ENCODE measurements at places on chromosomes 2 and 18.

GRCh38 chr2:18047896-18048657 is 169.6 kb downstream of the KCNS3 start:
- no peak for DNase-seq

- no peak for DNase-seq
These were observed 114.3 kb upstream of the ARL4C start for GRCh38 chr2:234611209-234611608.

- no peak for DNase-seq
These were observed 39.5 kb upstream of the CREG2 start for GRCh38 chr2:101426822-101427221.

DNA sequence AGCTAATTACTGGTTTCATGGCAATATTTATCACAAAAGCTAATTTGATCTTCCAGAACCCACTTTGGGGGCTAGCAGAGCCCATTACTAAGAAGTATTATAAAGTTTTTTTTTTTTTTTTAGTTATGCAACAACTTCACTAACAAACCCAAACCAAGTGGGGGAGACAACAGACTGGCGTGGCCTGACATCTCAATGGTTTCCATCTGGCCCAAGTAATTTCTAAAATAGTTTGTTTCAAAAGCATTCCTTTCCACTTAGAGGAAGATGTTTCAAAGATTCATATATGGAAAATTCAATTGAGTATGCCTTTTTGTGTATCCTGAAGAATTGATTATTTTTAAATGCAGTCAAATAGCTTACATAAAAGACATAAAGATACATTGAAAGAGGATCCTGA is 367.1 kb downstream of the HRH4 start:
- no peak for DNase-seq

DNA sequence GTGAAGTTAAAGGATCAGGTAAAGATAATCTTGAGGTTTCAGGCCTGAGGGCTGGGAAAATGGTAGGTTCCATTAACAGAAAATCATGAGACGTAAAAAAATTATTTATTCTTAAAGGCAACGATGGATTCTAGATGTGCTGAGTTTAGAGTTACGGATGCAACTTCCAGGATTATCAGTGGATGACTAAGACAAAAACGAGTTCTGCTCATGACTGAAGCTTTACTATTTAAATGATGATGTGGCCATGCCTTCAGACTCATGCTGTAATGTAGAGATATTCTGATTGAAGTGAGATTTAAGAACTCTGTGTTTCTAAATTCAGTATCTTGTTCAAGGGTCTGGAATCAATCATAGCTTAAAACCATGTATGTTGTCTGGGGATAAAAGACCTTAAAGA is 5.0 kb downstream of the TMEM237 start:
- DNase-seq = no peak

DNA sequence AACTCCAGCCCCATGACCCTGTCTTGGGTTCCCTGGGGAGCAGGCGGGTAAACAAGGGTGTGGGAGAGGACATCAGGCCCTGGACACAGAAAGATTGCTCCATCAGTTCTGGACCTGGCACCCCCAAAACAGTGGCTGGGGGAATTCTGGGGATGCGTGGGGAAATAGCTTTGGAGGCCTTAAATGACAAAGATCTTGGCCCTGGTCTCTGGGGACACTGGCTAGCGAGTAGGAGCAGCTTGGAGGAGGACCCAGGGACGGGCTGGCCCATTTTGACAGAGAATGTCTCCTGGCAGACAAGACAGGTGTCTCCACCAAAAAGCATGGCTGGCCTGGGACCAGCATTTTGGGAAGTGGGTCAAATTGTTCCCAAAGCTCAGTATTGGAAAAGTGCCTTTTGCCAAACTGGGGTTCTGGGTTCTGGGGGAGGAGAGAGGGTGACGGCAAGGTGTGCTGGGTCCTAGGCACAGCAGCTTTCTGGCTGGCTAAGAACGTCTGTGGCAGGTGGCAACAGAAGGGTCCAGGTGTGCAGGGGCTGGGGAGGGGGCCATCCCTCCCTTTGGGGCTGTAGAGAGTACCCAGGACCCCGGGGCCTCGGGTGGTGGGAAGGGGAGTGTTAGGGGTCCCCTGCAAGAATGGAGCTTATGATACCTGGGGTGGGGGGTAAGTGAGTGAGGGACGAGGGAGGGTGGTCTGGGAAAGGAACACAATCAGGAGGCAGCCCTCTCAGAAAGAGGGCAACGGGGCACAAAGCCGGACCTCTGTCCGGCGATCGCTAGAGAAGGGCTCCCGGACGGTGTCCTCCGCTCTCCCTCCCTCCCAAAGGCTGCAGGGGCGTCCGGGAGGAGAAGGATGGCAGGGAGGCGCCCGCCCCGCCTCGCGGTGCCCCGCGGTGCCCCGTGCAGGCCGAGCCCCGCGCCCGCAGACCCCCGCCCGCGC is 556 bp downstream of the CYRIA start:
- DNase-seq = no peak

DNA sequence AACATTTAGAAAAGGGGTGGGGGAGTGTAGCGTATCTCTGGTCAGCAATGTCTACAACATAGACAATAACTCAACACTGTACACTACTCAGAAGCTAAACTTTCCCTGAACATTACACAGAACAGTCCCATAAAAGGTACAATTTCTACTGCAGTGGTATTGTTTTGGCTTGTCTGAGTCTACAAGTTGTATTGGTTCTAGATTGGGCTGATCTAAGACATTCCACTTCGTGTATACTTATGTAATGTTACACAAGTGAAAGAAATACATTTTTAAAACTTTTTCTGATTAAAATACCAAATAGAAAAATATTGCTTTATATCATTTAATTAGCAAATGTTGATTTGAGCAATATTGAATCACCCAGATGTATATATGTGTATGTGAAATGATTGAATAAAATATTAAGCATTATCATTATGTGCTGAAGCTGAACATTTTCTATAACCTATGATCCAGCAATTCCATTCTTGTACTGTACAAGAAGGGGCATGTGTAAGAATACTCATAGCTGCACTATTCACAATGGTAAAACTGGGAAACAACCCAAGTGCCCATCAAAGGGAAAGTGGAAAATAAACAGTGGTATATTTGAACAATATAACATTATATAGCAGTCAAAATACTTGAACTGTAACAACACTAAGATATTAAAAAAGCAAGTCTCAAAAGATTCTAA is 52.4 kb downstream of the VSNL1 start:
- no peak for DNase-seq

GRCh38 chr2:212013626-212014025 is 525.0 kb downstream of the ERBB4 start:
- DNase-seq = no peak

DNA sequence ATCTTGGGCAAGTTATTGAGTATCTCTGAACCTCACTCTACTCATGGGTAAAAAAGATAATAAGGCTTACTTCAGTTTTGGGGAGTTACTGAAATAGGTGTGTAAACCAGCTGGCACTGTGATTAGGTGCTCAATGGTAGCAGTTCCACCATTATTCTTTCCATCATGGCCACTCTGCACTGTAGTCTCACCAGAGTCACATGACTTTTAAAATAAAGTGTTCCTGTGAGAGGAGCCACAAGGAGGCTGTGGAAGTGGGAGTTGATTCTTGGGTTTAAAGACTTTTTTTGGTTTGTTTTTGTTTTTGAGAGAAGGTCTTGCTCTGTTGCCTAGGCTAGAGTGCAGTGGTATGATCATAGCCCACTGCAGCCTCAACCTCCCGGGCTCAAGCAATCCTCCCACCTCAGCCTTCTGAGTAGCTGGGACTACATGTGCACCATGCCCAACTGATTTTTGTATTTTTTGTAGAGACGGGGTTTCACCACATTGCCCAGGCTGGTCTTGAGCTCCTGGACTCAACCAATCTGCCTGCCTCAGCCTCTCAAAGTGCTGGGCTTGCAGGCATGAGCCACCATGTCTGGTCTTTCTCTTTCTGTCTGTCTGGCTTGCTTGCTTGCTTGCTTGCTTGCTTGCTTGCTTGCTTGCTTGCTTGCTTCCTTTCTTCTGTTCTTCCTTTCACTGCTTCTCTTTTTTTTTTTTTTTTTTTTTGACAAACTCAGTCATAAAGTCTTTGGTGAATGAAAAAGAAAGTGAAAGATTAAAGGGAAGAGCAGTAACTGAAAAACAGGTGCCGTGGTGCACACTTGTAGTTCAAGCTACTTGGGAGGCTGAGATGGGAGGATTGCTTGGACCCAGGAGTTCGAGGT is 21.2 kb upstream of the ACVR1 start:
- DNase-seq = no peak

- DNase-seq = no peak
These were observed 266.1 kb upstream of the CYP26B1 start for GRCh38 chr2:72413716-72414115.

DNA sequence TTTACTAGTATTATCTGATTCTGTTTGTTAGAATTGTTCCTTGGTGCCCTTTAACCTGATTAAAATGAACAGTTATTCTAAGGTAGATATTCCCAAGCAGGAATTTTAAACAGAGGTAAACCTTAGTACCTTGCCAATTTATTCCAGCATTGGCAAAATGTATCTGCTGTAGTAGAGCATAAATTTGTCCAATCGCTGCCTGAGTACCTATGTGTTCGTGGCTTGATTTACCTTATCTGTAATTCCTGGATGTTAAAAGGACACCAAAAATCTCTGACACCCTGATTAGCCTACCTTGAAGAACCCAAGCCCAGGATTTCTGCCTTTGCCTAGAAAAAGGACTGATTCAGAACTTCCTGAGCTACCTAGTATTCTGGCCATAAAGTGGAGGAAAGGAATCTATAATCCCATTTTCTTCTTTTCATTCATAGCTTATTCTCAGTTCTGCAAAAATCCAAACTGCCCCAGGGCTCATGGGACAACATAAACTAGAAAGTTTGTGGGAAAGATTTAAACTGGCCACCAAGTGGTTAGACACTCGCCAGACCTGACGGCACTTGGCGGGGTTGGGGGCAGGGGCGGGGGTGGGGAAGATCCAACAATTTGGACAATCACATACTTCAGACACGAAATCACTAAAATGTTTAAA is 16.2 kb upstream of the ZCCHC2 start:
- DNase-seq = no peak

DNA sequence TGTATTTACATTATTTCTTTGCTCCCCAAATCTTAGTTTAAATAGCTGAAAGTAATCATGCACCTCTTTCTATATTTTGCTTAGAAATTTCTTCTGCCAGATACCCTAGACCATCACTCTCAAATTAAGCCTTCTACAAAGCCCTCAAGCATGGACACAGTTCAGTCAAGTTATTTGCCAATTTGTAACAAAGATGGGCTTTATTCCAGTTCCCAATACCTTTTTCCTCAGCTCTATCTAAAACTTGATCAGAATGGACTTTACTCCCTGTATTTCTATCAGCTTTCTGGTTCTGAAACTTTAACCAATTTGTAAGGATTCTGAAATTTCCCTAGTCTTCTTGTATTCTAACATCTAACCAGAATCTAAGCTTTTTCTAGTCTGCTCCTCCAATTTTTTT is 56.6 kb downstream of the SYT4 start:
- DNase-seq = no peak

DNA sequence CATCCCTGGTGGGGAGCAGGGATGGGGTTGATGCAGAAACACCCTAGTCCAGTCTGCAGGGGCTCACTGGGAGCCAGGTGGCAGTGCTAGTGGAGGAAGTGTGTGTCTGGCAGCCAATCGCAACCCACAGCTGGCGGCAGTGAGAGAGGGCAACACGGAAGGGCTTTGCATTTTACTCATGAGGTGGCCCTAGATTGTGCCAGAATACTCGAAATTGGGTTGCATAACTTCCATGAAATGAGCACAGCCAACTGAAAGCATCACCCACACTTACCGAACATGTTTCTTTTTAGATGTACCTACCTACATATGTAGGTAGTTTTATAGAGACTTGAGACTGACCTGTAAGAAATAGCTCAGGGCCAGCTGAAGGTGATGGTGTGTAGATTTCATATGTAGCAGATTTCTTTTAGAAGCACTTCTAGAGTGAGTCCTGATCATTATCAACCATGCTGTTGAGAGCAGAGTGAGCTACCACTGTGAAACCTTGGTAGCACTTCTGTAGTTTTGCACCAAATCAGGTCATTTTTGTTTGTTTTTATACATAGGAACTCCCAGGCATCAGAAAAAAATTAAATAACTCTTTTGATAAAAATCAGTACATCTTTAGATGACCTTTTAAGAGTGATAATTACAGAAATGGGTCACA is 13.0 kb downstream of the IL18R1 start:
- no peak for DNase-seq

DNA sequence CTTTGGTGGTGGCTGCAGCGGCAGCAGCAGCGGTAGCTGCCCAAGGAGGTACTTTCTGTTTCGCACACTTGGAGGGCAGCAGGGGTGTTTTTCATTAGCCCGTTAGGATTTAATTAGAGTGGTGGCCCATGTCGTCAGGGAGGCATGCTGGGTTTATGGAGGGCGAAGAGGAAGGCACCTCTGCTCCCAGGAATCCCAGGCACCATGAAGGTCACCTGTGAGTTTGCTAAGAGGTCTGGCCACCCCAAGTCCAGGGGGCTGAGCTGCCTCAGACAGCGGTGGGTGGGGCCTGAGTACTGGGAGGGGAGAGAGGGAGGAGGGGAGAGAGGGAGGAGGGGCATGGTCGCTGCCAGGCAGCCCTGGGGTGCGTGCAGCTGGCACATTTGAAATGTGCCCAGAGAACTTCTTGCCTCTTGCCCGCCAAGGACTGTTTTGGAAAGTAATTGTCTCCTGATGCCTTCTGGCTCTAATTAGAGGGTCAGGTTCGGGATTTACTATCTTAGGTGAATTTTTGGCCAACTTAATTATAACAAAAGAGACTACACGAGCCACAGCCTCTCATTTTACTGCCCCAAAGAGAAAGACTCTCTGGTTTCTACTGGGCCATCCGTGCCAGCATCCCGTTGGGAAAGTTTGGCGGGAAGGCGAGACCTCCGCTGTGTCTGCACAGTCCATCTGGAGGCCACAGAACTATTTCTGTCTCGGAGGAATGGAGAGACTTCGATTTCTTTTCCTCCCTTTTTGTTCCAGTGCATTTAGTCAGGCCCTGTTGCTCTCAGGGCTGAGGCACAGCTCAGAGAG is 62.0 kb downstream of the GLI2 start:
- no peak for DNase-seq

- no peak for DNase-seq
These were observed 48.3 kb downstream of the CCDC88A start for GRCh38 chr2:55371376-55371775.

- DNase-seq = no peak
These were observed 244.6 kb upstream of the NT5C1B start for GRCh38 chr2:18833941-18834340.

DNA sequence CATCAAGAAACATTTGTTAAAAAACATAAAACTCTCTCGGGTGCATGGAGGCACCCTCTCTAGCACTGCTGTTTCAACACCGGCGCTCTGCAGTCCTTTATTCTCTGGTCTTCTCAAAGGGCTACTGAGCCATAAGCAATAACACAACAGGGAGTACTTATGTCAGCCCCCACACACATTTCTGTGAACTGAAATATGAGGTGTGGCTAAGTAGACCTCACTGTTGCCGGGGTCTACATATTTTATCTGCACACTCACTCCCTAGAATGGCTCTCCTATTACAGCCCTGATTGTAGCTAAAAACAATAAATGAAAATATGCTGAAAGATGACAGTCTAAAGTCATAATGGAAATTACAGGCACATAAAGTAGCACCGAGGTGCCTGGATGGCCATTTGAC is 235.1 kb downstream of the GRB14 start:
- no peak for DNase-seq

Measured in AML-193 (cell line).